ENCODE measurements at places on chromosomes 5 and 9.

DNA sequence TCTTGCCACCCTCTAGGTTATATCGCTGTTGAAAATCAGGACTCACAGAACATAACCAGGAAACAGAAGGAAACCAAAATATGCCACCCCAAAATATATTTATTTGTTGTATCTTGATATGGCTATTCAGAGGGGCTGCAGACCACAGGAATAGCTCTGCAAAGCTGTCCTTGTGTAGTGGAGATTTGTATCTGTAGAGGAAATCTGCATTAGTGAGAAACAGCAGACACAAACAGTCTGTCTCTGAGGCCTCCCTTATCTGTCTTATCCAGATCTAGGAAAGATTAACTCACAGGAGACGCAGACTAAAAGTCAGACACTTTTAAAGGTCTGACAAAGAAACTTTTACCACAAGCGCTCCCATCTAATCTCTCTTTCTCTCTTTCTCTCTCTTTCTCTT, 54.1 kb upstream of the CEMIP2 start:
- DNase-seq = no peak

DNA sequence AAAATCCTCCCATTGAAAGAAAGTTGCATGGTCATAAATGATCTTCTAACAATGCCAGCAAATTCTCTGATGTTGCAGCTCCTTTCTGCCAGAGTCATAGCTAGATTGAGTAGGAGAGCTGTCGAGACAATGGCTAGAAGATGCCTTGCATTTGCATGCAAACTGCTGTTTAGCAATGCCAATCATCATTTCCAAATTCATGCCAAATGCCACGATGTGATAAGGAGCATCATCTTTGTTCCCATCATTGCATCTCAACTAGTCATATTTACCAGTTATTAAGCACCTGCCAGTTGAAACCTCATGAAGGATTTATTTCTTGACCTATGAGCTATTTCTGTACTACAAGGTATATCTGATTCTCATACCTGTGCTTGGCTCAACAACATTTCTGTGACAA, 246.4 kb upstream of the PIK3R1 start:
- DNase-seq = no peak

DNA sequence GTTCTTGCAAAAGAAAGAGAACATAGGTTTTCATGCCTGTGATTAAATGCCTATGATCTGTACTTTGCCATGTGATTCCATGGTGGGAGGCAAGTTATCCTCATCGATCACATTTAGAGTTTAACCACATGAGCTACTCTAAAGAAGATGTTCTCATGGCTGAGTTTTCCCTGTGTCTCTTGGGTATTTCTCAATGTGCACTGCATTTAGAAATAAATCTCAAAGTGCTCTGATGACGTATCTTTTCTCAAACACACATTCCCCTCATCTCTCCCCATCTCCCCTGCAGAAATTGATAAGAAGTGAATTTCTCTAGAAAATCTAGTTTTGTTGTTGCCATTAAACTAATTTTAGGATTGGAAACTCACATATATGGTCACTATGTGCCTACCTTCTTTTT, 282.2 kb downstream of the SEMA5A start:
- no peak for DNase-seq

- DNase-seq = no peak
Measured at GRCh38 chr9:125908136-125908535, 161.0 kb downstream of the PBX3 start.

DNA sequence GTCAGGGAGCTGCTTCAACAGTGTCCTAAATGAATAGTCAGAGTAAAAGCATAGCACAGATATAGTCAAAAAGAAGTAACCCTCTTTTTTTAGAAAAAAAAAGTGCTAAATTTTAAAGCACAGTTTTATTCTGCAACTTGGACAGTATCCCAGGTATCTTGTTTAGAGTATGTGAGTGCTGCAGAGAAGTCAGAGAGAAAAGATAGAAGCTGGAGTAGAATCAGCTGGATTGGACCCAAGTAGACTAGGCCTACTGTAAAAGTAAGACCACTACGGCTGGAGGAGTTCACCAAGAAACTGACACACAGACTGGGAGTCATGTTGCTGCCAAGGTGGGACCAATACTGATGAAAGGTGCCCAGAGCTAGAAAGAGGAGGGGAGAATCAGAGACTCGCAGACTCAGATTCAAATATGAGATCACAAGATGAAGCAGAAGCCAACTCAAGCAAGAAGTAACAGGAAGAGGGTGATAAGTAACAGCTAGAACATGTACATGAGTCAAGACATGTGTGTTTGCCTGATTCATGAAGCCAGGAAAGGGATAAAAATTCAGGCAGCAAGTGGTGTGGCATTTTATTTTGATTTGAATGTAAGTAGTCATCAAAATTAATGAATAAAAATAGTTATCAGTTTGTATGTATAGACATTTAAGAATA, 25.6 kb upstream of the TUSC1 start:
- DNase-seq = no peak
